Stimulated activated CD4-positive, alpha-beta T cell treated with anti-CD3 and anti-CD28 coated beads, Interleukin-1b, Interleukin-23, amount 100 ng/mL, for 1 hour (primary cell): ENCODE measurements at places on chromosomes 11 and 22.

DNA sequence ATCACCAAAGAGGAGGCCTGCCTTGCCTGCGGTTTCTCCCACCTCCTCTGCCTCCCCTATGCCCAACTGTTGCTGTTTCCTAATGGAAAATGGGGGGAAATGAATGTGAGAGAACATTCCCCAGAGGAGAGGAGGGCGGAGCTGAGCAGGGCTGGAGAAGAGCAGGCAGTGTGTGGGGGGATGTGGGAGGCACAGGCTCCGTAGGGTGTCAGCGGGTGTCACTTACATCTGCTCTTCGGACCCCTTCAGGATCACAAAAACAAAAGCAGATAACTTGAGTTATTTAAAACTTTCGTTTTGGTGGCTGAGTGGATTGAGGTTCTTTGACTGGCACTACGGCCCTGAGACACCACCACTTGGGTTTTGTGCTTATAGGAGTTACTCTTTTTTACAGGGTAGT, 93.8 kb downstream of the CEP164 start:
- DNase-seq: no peak

- no peak for DNase-seq
These were observed 55.1 kb downstream of the AAMDC start for GRCh38 chr11:77876045-77876444.

DNA sequence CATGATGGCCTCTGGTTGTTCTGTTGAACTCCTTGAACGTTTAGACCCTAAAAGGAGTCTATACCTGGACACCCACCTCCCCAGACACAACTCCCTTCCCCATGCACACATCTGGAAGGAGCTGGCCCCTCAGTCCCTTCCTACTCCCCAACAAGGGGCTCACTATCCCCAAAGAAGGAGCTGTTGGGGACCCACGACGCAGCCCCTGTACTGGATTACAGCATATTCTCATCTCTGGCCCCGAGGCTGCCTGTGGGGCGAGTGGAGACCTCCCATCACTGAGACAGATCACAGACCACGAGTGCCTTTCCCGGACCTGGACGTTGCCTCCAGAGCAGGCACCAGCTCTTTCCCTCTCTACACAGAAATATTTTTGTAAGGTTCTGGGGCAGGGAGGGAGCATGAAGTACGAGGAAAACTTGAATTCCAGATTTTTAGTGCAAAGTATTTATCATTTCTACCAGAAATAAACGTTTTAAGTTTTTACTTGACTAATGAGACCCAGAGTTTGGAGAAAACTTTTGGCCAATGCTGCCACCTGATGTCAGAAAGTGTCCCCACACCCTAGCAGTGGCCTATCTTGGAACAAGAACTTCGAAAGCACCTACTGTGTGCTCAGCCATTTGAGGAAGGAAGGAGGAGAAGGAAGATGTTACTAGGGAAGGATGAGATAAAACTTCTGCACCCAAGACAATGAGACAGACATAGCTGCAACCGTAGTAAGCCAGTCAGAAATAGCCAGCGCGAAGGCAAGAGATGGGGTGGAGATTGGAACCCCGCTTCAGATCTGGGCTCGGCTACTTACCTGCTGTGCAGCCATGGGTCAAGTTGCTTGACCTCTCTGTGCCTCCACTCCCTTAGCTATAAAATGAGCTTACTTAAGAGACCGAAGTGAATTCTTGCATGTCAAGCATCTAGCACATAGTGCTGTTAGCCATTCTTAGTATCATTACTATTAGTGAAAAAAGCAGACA, 10.2 kb upstream of the POU2F3 start:
- no peak for DNase-seq

GRCh38 chr11:61585115-61585514, 4.2 kb upstream of the SYT7 start:
- DNase-seq: no peak

- no peak for DNase-seq
These were observed 465.0 kb downstream of the FAM181B start for GRCh38 chr11:82268627-82269026.

DNA sequence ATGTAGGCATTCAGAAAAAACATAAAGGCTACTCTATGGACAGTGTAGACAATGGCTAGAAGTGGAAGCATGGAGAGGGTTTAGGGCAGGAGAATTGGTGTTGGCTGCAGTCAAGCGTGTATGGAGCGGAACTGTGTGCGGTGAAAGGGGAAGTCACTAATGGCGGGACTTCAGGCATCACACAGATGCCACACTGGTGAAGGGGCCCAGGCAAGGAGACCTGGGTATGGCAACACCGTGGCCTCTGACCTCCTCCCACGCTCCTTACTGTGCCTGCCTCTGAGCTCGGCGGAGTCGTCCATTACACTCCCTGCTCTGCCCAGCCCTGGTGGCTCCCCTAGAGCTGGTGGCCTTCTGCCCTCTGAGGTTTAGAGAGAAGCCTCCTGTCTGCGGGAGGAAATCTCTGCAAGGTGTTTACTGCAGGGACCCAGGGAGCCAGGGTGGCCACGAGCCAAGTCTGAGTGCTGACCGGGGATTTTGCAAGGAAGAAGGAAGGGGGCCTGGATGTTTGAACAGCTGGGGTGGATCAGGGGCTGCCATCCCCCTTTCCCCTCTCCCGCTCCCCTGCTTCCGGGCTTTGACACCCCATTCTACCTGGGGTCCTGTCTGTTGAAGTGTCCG, 75.1 kb upstream of the TSPAN18 start:
- DNase-seq: no peak

- no peak for DNase-seq
These were observed 4.0 kb downstream of the USP28 start for GRCh38 chr11:113871336-113871735.

DNA sequence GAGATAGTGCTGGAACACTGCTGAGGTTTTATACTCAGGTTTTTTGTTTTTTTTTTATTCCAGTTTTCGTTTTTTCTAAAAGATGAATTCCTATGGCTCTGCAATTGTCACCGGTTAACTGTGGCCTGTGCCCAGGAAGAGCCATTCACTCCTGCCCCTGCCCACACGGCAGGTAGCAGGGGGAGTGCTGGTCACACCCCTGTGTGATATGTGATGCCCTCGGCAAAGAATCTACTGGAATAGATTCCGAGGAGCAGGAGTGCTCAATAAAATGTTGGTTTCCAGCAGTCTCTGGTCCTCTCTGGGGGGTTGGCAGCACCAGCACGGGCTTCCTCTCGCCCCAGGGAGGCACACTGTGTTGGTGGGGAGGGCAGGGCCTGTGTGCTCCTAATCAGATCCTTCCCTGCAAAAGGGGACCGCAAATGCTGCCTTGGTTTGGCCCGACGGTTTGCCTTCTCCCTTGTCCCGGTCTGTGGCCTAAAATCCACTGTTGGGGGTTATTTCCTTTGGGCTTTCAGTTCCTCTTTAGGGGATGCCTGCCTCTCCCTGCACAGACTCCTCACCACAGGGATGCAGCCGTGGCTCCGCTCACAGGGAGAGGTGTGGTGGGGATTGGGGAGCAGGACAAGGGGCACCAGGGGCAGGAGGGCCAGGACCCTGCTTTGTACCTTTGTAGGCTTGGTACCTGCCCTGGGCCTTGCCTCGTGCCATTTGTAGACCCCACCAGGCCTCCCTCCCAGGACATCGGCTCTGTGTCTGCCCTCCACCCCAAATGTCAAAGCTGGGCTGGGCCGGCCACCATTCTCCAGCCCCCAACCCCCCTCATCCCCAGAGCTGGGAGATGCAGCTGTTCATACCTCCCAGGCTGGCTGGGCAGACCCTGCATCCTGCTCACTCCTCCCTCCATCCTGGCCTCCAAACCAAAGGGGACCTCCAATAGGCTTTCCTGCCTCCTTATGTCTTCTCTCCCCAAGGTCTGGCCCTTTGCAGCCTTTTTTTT, 13.5 kb downstream of the MCAT start:
- no peak for DNase-seq
